ENCODE measurements at places on chromosomes 16 and 17.

GRCh38 chr17:40355804-40356758 is 8.5 kb downstream of the GJD3 start:
- H3K27ac ChIP-seq = no peak overlapping the region
- H3K4me3 ChIP-seq = no peak overlapping the region
- no peak for DNase-seq

- no peak overlapping the region for H3K27ac ChIP-seq
- peaks cover 7% of the 10 kb centered on the region for H3K27me3 ChIP-seq
- H3K4me1 ChIP-seq = peaks cover 20% of the 10 kb centered on the region
- DNase-seq = no peak
These were observed 5.3 kb upstream of the C16orf74 start for GRCh38 chr16:85755929-85756768.

DNA sequence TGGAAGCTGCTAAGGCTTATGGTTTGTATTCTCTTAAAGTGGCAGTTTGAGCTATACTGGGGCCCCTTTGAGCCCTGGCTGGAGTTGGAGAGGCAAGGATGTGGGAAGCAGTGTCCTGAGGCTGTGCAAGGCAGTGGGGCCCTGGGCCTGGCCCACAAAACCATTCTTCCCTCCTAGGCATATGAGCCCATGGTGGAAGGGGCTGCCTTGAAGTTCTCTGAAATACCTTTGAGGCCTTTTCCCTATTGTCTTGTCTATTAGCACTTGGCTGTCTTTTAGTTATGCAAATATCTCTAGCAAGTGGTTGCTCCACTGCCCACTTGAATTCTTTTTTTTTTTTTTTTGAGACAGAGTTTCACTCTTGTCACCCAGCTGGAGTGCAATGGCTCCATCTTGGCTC is 119.2 kb downstream of the PCTP start:
- H3K36me3 ChIP-seq = peaks cover 2% of the 10 kb centered on the region
- no peak overlapping the region for H3K27ac ChIP-seq
- no peaks in the 10 kb centered on the region for H3K27me3 ChIP-seq
- no peak overlapping the region for H3K4me3 ChIP-seq
- no peaks in the 10 kb centered on the region for H3K4me1 ChIP-seq

DNA sequence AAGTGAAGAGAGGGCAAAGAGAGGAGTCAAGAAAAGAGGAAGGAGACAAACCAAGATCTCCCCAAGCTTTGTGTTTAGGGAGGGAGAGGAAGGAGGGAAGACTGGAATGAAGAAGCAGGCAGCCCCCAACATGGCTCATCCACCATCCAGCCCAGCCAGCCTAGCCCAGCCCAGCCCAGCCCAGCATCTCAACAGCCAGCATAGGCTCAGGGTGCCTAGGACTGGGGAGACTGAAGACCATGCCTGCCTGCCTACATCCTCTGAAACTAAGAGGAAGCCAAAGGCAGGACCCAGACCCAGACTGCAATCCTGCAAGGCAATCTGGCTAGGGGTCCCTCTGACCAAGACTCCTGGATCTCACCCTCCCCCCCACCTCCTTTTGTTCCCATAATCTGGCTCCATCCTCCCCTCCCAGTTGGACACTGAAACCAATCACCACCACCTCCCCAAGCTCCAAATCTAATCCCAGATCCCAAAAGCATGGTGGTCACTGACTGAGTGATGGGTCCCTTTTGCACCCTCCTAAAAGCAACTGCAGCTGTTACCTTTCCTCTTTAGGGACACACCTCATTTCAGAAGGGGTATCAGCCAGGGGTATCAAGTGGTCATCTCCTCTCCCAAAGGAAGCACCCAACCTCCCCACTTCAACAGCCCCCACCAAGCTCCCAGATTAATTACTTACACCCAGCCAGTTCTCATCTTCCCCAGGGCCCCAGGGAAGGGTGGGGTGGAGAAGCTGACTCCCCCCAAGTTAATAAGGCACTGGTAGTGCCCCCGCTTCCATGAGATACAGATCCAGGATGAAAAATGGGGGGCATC is 1.2 kb downstream of the HDAC5 start:
- H3K36me3 ChIP-seq = peaks cover 1% of the 10 kb centered on the region
- no peak for DNase-seq
- H3K27ac ChIP-seq = peak overlapping the region; percentile 90
- peak overlapping the region; percentile 96 for H3K4me3 ChIP-seq

- no peak overlapping the region for H3K4me3 ChIP-seq
- H3K27me3 ChIP-seq = no peaks in the 10 kb centered on the region
- peaks cover 36% of the 10 kb centered on the region for H3K4me1 ChIP-seq
- no peak overlapping the region for H3K27ac ChIP-seq
- peaks cover 65% of the 10 kb centered on the region for H3K36me3 ChIP-seq
These were observed 5.5 kb downstream of the VPS4A start for GRCh38 chr16:69316595-69317034.

DNA sequence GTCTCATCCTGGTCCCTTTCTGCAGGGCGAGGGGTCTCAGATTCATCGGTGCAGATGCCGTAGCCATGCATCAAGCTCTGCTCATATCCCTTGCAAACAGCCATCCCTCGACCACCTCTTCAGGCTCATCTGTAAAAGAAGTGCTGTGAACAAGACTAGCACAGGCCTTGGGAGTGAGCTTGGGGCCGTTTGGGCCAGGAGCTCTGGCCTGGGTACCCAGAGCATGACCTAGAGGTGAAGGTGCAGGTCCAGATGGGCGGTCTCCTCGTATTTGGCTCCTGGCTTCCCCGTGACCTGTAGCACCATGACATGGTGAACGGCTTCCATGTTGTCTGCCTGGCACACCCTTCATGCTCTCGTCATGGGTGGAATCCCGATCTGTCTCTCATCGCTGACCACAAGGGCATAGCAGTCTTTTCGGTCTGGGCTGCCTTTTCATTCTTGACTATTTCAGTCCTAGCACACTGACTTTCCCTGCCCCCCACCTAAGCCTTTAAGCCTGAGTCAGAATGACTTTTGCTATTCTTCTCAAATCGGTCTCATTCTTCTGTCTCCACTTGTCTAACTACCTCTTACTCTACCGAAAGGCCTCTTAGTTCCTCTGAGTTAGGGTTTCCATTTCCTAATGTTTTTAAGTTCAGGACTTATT is 216.0 kb downstream of the FOXL1 start:
- H3K27me3 ChIP-seq = peaks cover 23% of the 10 kb centered on the region
- no peaks in the 10 kb centered on the region for H3K4me1 ChIP-seq
- no peak overlapping the region for H3K27ac ChIP-seq
- no peak overlapping the region for H3K4me3 ChIP-seq

DNA sequence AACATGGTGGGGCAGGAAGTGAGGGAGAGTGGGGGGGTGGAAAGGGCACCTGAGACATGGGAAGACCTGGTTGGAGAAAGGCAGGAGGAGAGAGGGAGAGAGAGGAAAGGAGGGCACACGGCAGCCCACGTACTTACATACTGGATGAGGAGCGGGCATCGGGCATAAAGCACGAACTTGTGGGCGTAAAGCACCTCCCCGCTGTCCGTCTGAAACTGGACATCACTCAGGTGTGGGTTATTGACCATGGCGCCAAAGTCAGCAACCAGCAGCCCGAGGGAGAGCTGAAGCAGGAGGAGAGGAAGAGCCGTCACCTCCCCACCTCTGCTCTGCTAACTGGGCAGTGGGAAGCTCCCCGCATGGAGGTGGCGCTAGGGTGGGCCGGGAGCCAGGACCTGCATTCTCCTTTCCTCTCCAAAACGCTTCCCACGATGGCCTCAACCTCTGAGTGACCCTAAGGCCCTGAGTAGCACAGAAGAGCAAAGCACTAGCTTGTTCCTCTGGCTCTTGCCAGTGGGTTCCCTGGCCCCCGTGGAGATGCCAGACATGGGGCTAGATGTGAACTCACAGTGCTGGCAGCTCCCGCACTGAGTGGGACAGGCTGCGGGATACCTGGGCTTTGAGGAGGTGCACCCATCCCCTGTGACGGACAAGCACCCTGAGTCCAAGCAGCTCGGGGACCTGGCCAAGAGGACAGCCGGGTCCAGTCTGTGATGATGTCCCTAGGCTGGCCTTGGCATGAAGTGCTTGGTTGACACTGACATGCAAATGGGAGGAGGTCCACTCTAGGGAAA is 16.9 kb downstream of the SLX4 start:
- H3K4me1 ChIP-seq = no peaks in the 10 kb centered on the region
- no peaks in the 10 kb centered on the region for H3K27me3 ChIP-seq
- no peak overlapping the region for H3K4me3 ChIP-seq
- H3K36me3 ChIP-seq = peaks cover 14% of the 10 kb centered on the region
- no peak for DNase-seq
- no peak overlapping the region for H3K27ac ChIP-seq

GRCh38 chr17:76327696-76328095 is 19.6 kb upstream of the QRICH2 start:
- peaks cover 22% of the 10 kb centered on the region for H3K36me3 ChIP-seq
- no peaks in the 10 kb centered on the region for H3K27me3 ChIP-seq
- H3K4me3 ChIP-seq = no peak overlapping the region
- no peak for DNase-seq
- no peak overlapping the region for H3K27ac ChIP-seq

GRCh38 chr16:19389246-19389645 is 28.4 kb upstream of the TMC5 start:
- H3K27me3 ChIP-seq = peaks cover 31% of the 10 kb centered on the region
- no peak overlapping the region for H3K27ac ChIP-seq
- no peak for DNase-seq
- no peaks in the 10 kb centered on the region for H3K4me1 ChIP-seq
- no peak overlapping the region for H3K4me3 ChIP-seq

- peaks cover 3% of the 10 kb centered on the region for H3K27me3 ChIP-seq
- H3K27ac ChIP-seq = no peak overlapping the region
- peaks cover 4% of the 10 kb centered on the region for H3K4me1 ChIP-seq
- DNase-seq = no peak
- H3K4me3 ChIP-seq = no peak overlapping the region
- no peaks in the 10 kb centered on the region for H3K36me3 ChIP-seq
These were observed 160.3 kb downstream of the NTN1 start for GRCh38 chr17:9181640-9182039.

GRCh38 chr17:42279776-42280630 is 3.8 kb upstream of the STAT5B start:
- H3K4me1 ChIP-seq = peaks cover 14% of the 10 kb centered on the region
- no peak for DNase-seq
- no peak overlapping the region for H3K4me3 ChIP-seq
- H3K36me3 ChIP-seq = no peaks in the 10 kb centered on the region
- no peaks in the 10 kb centered on the region for H3K27me3 ChIP-seq

DNA sequence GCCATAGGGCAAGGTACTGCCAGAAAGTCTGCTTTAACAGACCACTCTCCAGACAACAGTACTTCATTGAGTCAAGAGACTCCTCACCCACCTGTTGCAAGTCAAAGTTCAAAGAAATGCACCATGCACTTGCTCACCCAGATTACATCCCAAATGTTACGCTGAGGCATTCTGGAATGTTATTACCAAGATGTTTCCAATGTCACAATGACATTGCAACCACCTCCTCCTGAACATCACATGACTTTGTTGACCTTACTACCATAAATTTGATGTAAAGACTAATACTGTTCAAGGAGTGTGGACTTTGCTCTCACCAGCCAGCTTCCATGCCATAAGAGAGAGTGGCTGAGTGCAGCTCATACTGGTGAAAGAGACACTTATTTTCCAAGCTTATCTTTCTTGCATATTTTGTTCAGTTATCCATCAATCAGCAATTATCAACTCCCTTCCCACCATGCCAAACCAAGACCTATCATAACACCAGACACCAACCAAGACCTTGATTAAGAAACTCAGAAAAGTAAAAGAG is 58.5 kb upstream of the BCAR1 start:
- no peak overlapping the region for H3K4me3 ChIP-seq
- H3K27ac ChIP-seq = no peak overlapping the region
- H3K27me3 ChIP-seq = peaks cover 5% of the 10 kb centered on the region
- peaks cover 19% of the 10 kb centered on the region for H3K4me1 ChIP-seq

DNA sequence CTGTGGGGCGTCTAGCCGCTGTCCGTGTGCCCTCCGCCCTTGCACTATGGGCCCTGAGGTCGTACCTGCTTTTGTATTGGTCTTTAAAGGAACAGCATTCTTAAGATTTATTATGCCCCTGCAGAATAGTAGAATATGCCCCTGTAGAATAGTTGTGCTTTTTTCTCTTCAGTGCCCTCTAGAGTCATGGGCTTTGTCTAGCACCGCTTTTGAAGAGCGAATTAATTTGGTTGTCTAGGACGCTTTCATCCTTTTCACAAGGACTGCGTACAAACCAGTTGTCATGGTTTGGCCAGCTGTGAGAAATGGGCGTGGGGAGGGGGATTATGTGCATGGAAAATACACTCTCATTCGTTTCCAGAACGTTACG is 621 bp downstream of the CEP95 start:
- H3K4me3 ChIP-seq = peak overlapping the region; percentile 100
- H3K27me3 ChIP-seq = no peaks in the 10 kb centered on the region
- H3K27ac ChIP-seq = peak overlapping the region; percentile 100

DNA sequence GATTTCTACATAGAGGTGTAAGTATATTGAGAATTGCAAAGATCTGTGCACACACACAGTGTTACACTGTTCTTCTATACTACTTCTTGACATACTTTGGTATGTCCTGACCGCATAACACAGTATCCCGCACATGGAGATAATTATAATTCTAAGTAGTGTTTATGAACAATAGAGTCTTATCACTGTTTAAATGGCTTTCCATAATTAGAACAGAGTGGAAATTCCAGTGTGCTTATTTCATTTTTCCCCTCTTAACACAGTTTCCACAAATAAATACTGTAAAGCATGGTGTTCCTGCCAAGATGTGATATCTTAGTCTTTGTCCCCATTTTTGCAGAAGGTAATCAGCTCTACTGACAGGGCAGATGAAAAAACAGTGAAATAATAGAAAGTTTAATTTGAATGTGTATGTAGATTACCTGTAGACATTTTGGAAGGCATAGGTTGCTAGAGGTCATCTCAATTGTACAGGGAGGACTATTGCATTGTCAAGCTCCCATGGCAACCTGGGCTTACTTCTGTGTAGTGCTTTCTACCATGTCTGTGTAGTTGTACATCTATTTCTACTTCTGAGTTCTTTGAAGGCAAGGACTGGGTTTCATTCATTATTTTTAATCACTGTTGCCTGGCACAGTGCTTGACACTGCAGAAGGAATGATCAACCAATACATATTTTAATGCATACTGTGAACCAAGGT is 10.1 kb upstream of the KRT28 start:
- no peak overlapping the region for H3K4me3 ChIP-seq
- H3K36me3 ChIP-seq = no peaks in the 10 kb centered on the region
- no peaks in the 10 kb centered on the region for H3K4me1 ChIP-seq
- DNase-seq = no peak
- peaks cover 59% of the 10 kb centered on the region for H3K27me3 ChIP-seq

DNA sequence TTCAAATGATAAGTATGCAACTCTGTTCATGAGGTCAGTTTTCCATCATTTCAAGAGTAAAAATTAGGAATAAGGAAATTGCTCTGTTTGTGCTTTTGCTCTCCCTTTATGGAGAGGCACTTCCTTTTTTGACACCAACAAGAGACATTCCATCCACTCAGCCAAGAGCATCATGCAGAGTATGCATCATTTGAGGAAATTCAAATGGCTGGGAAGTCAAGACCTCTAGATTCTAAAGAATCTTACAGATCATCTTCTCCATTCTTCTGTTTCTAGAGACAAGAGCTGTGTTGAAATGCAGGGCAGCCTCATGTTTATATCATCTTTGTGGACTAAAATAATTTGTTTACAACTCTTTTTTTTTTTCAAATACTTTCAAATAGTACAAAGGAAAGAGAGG is 669.4 kb downstream of the CDH11 start:
- H3K27me3 ChIP-seq = no peaks in the 10 kb centered on the region
- no peak overlapping the region for H3K27ac ChIP-seq
- H3K4me1 ChIP-seq = no peaks in the 10 kb centered on the region
- no peak overlapping the region for H3K4me3 ChIP-seq
